Esophagus squamous epithelium (tissue), 5 donors: ENCODE measurements at places on chromosomes 5 and 9.
A peak's percentile ranks its signal among the peaks of the same experiment; 100 is the strongest.

GRCh38 chr9:134622896-134623257 is 18.7 kb upstream of the COL5A1 start:
- no peak for DNase-seq

- DNase-seq, result peak; percentile 12
Measured at GRCh38 chr5:17118631-17119030, 98.8 kb upstream of the BASP1 start.

DNA sequence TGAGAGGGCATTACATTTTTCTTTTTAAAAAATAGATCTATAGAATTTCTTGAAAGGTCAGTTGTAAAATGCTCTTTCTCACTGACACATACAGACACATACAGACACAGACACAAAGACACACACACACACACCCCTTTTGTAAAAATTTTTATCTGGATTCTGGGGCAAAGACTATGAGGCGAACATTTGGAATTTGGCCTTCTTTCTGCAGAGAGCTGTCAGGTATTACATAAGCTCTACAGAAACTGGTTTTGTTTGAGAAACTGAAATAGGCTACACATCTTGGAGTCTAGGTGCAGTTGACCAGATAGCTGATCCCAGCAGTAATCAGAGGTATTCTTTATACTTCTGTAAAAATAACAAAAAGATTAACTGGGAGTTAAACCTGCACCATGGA is 315.9 kb upstream of the RPS23 start:
- no peak for DNase-seq

DNA sequence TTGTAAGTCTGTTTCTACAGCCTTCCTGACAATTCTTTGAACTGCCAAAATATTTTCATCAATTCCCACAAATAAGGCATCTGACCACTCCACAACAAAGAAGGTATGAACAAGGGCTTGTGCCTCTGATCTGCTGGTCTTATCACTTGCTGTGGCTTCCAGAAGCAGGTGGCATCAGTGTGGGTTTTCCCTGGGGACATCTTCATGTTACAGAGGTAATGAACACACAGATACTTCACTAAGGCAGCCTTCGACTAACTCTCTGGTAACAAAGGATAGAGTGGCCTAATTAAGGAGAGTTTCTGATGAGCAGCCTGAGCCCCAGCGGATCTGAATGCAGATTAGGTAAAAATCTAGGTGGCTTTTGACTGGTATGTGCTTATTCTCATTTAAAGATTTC is 15.2 kb upstream of the ERAP2 start:
- no peak for DNase-seq

DNA sequence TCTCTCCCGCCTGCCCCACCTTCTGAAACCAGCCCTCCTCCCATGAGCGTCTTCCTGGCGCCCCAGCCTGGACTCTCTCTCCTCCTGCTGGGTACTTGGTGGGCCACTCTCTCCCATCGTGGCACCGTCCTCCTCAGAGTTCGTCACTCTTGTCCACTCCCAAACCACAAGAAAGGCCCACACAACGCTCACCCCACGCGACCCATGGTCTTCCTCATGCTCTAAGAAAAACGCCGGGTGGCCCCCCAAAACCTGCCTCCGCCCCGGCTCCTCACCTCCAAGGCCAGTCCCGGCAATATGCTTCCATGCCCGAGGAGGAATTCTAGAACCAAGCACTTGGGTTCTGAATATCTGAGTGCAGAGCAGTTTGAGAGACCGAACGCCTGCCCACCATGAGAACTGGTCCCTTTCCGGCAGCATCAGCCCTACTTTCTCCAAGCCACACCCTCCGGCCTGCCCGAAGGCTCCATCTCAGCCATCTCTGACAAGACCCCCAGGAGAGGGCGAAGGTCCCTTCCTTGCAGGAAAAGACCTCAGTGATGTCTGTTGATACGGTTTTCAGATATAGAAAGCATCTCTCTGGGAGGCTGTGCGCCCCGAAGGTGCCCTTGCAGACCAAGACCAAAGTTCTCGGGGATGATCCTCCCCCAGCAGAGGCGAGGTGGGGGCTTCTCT is 15.0 kb downstream of the SLC6A3 start:
- DNase-seq, result no peak

GRCh38 chr5:89236900-89237299 is 353.9 kb upstream of the MEF2C start:
- DNase-seq, result no peak

GRCh38 chr9:137044037-137044436 is 1.9 kb downstream of the NPDC1 start:
- no peak for DNase-seq

- DNase-seq, result no peak
Measured at GRCh38 chr9:99180662-99181061, 41.1 kb downstream of the ALG2 start.

DNA sequence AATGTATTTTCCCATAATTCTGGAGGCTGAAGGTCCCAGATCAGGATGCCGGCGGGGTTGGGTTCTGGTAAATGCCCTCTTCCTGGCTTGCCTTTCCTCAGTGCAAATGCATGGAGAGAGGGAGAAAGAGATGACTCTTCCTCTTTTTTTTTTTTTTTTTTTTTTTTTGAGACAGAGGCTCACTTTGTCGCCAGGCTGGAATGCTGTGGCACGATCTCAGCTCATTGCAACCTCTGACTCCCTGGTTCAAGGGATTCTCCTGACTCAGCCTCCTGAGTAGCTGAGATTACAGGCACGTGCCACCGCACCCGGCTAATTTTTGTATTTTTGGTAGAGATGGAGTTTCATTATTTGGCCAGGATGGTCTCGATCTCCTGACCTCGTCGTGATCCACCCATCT is 300.0 kb upstream of the TAS2R1 start:
- no peak for DNase-seq

GRCh38 chr5:169651526-169651925 is 14.5 kb downstream of the DOCK2 start:
- DNase-seq, result no peak

- no peak for DNase-seq
Measured at GRCh38 chr5:42399702-42400101, 23.5 kb upstream of the GHR start.

- DNase-seq, result no peak
Measured at GRCh38 chr5:10607023-10607665, 43.3 kb downstream of the ANKRD33B start.

DNA sequence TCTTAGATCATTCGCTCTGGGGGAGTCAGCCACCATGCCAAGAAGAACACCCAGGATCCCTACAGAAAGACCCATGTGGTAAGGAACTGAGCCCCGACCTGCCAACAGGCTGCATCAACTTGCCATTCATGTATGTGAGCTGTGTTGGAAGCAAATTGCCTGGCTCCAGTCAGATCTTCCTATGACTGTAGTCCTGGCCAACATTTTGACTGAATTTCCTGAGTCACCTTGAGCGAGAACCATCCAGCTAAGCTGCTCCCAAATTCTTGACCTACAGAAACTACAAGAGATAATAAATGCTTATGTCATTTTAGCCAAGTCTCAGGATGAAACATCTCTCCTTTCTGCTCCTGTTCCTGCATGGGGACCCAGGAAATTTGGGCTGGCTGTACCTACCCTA is 40.0 kb upstream of the SLC44A1 start:
- no peak for DNase-seq

GRCh38 chr9:13088720-13089427 is 190.6 kb downstream of the MPDZ start:
- DNase-seq, result no peak
